ENCODE measurements at places on chromosomes 1 and 21.

DNA sequence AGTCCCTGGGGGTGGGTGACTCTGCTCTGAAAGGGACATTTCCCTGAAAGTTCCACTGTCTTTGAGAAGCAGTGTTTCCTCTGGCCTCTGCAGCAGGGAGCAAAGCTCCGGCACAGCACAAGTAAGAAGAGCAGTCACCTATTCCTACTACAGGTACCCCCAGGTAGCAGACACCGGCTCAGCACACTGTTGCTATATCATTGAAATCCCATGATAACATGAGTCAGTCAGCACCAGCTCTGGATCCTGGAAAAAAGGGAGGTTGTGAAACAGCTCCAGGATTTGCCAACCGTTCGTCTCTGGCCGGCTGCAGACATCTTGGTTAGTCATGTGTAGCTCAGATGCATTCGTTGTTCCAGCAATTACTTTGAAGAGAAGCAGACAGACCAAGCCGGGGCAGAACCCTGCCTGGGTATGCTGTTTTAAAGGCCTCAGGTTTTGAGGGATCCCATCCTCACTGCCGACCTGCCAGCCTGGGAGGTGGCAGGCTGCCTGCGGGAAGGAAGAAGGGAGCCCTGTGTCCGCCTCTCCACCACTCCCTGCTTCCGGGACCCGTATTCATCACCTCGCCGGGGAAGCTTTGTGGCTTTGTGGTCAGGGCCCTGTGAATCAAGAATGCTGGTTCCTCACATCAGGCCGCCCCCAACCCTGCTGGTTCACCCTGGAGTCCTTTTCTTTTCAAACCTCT lies 139.2 kb downstream of the CLIC6 start:
- DNase-seq = peak; percentile 85

DNA sequence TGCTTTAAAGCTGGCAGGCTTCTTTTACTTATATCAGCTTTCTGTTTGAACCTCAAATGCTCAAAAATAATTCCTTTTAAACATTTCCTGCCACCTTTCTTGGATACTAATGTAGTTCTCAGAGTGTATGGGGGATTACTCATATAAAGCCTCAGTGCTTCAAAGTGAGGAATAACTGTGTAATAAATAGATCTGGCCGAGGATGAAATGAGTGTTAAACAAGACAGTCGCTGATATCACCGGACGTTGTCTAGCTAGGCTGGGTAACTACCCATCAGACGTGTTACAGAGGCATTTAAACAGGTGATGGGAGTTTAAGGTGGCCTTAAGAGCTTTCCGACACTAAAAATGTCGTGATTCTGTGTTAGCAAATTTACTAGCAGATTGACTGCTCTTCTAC lies 53.1 kb downstream of the VANGL2 start:
- DNase-seq = no peak

DNA sequence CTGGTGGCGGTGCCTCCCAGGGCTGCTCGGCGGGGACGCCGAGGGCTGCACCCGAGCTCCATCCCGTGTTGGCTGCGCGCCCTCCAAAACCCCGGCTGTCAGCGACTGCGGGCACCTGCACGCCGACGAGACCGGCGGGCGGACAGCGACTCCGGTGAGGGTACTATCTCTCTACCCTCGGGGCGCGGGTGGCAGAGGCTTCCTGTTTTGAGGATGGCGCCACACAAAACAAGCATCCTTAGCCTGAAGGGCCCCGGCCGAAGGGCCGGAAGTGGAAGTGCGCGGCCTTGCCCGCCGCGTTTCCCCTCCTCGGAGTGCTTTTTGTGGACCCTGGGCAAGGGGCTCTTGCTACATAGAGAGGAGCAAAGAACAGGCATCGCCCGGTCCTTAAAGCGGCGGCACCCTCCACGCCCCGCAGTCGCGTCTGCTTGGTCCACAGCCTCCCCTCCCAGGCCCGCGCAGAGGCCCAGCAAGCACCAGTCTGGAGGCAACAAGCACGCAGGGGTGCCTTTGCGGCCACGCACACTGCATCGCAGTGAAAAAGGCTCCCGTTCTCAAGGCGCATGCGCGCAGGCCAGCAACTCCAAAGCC lies 561 bp upstream of the COQ8A start:
- peak; percentile 54 for DNase-seq

- DNase-seq = no peak
Observed at GRCh38 chr1:172293429-172293828, 127.1 kb upstream of the C1orf105 start.

- peak; percentile 86 for DNase-seq
Observed at GRCh38 chr1:160546942-160547341, 23.9 kb upstream of the SLAMF6 start.

- DNase-seq = no peak
Observed at GRCh38 chr1:153359241-153359640, 1.6 kb downstream of the S100A9 start.

DNA sequence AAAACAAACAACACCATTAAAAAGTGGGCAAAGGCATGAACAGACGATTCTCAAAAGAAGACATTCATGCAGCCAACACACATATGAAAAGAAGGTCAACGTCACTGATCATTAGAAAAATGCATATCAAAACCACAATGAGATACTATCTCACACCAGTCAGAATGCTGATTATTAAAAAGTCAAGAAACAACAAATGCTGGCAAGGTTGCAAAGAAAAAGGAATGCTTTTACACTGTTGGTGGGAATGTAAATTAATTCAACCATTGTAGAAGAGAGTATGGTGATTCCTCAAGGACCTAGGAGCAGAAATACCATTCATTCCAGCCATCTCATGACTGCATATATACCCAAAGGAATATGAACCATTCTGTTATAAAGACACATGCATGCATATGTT lies 419.6 kb downstream of the NEGR1 start:
- DNase-seq = no peak

GRCh38 chr1:233368789-233369130 lies 41.2 kb downstream of the MAP3K21 start:
- DNase-seq = no peak

- no peak for DNase-seq
Observed at GRCh38 chr1:186142916-186143315, 232.1 kb downstream of the TPR start.

- no peak for DNase-seq
Observed at GRCh38 chr1:52420713-52421112, 16.3 kb downstream of the PRPF38A start.

DNA sequence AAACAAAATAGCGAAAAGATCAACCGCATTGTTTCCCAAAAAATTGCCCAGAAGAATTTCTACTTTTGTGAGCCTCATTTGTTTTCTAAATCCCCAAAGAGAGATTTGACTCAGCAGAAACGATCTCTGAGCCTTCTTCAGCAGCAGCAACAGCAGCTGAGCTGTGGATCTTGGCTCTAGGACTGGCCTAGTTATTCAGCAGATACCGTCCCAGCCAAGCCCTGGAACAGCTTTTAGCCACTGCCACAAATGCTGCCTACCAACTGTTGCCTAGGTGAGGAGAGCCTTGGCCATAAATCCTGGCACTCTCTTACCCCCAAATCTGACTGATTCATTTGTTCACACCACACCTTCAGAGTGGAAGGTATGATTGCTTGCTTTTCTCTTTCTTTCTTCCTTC lies 320.1 kb downstream of the TGFB2 start:
- no peak for DNase-seq

DNA sequence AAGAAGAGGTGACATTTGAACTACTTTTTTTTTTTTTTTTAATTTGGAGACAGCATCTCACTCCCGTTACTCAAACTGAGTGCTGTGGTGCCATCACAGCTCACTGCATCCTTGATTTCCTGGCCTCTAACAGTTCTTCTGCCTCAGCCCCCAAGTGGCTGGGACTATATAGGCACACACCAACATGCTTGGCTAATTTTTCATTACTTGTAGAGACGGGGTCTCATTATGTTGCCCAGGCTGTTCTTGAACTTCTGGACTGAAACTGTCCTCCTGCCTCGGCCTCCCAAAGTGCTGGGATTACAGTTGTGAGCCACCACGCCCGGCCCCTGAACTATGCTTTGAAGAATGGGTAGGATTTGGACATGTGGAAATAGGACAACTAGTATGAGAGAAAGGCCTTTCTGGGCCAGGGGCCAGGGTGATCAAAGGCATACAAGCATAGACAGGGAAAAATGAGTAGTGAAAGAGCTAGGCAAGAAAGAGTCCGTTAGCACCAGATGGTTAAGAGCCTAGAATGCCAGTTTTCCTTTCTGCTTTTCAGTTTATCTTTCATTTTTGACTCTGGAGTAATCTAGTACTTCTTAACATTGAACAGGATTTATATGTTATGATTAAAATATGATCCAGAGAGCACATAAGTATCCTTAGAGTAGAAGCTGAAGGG lies 6.3 kb downstream of the RABGAP1L start:
- DNase-seq = no peak

GRCh38 chr1:41907446-41907845 lies 11.3 kb downstream of the HIVEP3 start:
- no peak for DNase-seq

- no peak for DNase-seq
Observed at GRCh38 chr21:41596241-41596925, 88.4 kb upstream of the TMPRSS2 start.

DNA sequence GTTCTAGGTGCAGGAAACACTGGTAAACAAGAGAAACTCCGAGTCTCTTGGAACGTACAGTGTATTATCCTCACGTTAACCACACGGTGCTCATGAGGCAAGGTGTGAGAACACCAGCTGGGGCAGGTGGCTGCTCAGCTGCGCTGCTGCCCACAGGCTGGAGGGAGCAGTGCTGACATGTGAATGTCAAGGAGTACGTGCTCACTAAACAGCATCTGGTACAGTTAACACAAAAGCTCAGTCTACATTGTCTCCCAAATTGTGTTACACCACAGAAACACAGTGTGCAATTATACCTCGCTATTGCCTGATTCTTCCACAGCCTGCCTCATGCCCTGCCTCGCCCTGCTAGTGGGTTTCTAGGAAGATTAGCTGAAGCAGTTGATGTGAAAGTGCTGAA lies 138.4 kb downstream of the GLIS1 start:
- DNase-seq = no peak

- DNase-seq = no peak
Observed at GRCh38 chr1:55786396-55786795, 571.2 kb upstream of the USP24 start.

DNA sequence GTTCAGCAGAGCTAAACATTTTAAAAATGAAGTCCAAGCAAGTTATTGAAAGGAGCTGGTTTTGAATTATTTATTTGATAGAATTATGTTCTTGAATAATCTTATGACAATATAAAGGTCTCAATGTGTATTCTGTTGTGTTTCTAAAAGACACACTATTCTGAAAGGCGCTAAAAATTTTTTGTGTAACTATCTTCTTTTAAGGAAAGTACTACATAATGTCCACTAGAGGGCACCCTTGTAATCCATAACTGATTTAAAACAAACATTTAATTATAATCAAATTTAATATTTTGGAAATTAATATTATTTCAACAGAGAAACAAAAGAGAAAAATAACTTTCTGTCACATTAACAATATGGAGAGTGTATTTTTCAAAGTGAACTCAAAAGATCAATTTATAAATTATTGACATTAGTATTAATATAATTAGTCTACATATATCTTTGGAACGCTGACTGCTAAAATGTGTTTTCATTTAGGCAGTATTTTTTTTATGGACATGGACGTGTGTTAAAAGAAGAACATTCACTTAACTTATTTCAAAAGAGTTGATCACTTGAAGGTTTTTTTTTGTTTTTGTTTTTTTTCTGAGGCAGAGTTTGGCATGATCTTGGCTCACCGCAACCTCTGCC lies 248.4 kb downstream of the DENND1B start:
- peak; percentile 20 for DNase-seq

- no peak for DNase-seq
Observed at GRCh38 chr1:67586596-67586995, 98.4 kb upstream of the GADD45A start.

DNA sequence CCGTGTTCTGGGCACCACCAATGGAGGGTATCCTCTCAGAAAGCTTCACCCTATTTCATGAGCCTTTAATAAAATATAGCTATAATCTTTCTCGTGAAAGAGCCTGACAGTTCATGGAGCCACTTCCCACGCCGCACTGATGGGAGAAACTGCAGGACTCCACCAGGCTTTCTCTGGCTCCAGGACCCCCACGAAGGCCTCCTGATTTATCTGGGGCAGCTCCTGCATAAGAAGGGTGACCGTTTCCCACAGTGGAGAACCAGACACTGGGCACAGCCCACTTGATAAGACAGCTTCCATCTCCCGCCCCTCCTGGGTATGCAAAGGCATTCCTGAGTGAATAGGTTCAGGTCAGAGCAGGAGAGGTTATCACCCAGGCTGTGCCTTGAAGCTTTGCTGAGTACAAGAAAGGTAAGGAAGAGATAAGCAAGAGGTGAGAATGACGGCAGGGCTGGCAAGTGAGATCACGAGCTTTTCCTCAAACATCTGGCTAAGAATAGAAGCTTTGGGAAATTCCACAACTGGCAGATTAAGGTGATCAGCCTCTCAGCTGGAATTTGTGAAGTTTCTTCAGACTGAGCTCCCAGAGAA lies 499.8 kb downstream of the KIF26B start:
- DNase-seq = no peak

DNA sequence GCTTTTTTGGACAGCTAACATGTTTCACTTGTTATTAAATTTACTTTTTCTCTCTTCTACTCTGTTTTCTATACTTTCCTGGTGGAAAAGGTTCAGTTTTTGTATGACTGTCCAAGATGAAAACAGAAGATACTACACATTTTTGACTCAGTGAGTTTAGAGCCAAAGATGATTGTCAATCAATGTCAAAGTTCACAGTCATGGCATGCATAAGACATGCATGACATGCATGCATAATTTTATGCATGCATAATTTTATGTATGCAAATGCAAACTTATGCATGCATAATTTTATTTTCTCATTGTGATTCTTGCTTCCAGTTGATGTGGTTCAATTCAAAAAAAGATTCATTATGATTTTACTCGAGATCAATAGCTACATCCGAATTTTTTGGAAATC lies 48.1 kb upstream of the TMPRSS15 start:
- DNase-seq = no peak

- DNase-seq = no peak
Observed at GRCh38 chr1:57079454-57080157, 113.8 kb upstream of the C8B start.

- DNase-seq = no peak
Observed at GRCh38 chr1:42385283-42385682, 4.7 kb downstream of the RIMKLA start.

GRCh38 chr1:109239409-109240068 lies 9.8 kb upstream of the CELSR2 start:
- DNase-seq = no peak

- DNase-seq = no peak
Observed at GRCh38 chr1:232280910-232281309, 349.0 kb downstream of the SIPA1L2 start.

- no peak for DNase-seq
Observed at GRCh38 chr1:156815307-156815826, 1.3 kb downstream of the SH2D2A start.

GRCh38 chr1:76012341-76013205 lies 62.0 kb upstream of the ST6GALNAC3 start:
- DNase-seq = no peak

DNA sequence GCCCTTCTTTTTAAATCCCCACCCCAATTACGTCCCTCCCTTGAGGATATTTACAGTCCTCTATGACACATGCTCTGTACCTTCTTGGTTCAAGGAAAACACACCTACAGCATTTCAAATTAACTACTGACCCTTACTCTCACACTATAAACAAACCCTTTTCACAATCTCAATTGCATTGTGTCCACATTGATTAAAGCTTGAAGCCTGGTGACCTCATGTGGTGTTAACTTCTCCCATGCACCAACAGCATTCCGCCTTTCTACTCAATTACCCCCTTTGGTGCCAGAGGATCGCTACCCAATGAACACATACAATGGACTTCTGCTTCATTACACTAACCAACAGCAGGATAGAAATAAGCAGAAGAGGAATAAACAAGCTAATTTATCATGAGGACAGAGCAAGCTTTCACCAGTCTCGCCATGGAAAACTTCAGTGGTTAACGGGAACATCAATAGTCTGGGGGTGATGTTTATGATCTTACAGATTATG lies 15.2 kb downstream of the WLS start:
- DNase-seq = no peak
